Stimulated activated CD4-positive, alpha-beta T cell treated with anti-CD3 and anti-CD28 coated beads, Interleukin-12 subunit alpha, Interleukin-12 subunit beta, amount 100 ng/mL, for 24 hours (primary cell): ENCODE measurements at places on chromosomes 1 and 21.

GRCh38 chr1:77313491-77313890, 31.7 kb downstream of the AK5 start:
- DNase-seq = peak; percentile 3

GRCh38 chr1:40876891-40877290, 14.7 kb upstream of the CITED4 start:
- DNase-seq = no peak

DNA sequence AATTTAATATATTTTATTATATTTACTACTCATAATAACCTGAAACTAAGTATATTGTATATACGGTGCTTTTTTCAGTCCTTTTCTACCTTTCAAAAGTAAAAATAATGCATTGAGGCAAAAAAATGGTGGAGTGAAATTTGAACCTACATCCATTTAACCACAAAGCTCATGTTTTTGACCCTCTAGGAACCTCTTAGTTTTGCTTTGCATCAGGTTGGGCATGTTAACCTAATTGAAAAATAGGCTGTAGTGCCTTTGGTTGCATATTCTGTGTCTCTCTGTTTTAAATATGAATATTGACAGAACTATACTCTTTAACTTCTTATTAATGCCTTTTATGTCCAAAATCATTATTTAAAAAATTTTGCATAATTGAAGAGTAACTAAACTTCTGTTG, 3.8 kb downstream of the SGIP1 start:
- no peak for DNase-seq

DNA sequence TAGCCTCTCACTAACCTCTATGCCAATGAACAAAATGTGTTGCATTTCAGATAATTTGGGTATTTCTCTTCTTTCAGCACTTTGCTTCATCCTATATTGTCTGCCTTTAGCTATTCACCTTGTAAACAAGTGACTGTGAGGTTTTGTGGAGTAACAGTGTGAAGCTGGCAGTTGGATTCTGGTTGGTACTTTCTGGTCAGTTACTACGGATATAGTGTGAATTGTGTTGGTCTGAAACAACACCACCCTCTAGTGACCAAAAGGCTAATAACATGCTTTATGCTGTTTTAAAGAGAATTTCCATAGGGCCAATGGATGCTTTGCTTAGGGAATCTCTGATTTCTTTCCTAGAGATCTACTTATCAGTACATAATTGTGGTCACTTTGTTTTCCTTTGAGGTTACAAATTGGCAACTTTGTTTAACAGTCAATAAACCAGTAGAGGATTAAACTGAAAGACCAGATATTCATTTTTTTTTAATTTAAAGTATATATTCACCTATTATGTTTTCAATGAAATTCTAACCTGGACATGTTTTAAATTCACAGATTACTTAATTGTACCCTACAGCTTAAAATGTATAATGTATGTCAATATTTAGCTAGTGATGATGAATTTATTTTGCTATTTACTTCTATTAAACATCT, 2.5 kb upstream of the PTGER3 start:
- no peak for DNase-seq

DNA sequence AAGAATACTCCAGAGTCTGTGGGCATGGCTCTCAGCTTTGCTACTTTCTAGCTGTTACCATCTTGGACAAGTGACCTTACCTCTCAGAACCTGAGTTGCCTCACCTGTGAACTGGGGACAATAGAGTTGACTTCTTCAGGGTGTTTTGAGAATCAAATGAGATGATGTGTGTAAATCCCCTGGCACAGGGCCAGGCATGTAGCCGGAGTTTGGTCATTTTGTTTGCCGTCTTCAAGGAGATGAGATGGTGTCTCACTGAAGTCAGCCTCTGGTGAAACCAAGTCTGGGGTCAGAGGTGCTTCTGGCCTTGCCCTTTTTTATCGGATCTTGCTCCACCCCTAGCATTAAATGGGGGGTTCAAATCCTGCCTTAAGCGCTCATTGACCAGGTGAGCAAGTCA, 149.2 kb upstream of the TMEM51 start:
- DNase-seq = no peak

DNA sequence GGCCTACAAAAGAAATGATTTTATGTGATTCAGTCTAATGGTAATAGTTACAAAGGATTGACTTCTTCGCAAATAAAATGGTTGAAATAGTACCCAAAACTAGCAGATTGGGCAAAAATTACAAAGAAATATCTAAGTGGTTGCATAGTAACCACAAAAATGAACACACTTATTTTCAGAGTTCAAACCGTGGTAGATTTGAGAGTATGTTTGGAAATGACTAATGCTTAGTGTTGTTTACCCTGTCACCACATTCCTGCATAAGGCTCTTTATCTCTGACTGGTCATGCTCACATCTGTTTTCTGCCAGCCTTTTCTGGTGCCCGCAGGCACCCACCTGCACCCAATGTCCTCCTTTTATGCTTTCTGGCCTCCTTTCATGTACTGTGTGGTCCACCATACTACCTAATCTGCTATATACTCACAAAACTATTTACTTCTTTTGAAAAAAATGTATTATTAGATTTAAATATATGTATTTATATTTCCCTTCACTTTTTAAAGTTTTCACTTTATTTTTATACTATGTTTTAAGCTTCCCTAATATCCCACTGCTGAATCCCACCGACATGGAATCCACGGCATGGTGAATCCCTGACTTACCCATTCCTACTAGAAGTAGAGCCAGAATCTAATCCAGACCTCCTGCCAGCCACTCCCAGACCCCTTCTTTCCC, 30.3 kb downstream of the PTPRC start:
- DNase-seq = no peak

DNA sequence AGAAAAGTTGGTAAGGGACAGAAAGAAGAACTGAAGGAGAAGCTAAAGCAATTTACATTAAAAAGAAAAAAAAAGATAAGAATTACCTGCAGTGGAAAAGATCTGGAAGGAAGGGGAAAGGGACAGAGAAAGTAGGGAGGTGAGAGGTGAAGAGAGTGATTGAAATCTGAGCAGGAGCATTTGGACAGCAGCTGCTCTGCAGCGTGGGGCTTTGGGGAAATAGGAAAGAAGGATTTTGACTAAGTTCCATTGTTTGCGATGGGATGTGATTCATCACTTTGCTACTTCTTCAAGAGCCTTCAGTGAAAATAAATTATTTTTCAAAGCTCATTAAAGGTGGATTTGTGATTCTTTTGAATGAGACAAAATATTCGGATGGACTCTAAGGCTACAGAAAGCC, 26.1 kb upstream of the NMNAT2 start:
- DNase-seq = no peak

DNA sequence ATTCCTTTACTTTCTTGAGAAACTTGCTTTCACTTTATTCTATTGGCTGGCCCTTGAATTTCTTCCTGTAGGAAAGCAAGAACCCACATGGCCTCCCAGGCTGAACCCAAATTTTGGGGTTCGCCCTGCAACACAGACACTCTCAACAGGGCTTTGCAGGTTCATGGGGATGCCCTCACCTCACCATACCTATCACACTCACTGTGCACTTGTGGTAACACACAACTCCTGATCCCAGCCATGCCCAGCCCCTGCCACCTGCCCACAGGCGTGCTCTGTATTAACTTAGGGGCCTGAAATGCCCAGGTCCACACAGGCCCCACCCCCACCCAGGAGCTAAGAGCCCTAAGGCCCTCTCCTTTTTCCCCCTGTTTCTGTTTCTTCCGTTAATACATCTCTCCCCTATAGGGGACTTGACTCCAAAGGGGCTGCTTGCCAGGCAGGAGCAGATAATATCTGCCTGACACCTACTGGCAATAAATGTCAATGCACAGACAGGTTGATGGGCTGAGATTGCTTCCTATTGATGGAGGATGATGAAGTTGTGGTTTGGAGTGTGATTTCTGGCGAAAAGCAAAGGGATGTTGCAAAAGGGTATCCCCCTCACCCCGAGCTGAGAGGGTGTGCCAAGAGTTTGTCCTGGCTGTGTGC, 171.5 kb downstream of the AJAP1 start:
- DNase-seq = no peak

DNA sequence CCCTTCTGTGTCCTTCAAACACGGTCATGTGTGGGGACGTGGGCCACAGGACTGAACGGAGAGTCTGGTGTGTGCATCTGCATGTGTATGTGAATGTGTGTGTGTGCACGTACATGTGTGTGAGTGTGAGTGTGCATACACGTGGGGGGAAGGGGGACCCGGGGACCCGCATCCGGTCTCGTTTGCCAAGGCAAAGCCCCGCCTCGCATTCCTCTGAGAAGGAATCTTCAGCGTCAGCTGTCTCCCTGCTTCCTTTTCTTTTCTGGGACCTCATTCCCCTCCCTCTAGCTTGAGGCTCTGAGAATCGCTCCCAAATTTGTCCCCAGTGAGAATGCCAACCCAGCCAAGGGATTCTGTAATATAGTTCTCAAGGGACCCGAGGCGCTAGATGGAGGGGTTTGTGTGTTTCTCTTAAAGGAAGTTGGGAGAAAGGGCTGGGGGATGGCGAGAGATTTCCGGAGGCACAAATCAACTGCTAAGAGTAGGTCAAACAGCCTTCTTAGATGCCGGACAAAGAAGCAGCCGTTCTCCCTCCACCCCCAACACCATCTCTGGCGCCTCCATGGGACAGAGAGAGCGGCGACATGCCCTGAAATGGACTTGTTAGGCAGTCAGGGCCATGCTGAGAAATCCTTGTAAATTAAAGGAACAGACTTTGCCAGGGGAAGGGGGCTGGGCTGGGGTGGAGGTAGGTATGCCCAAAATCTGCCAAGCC, 6.6 kb downstream of the IFFO2 start:
- no peak for DNase-seq

GRCh38 chr1:178941261-178941689, 70.4 kb upstream of the ANGPTL1 start:
- no peak for DNase-seq

- DNase-seq = no peak
These were observed 298.2 kb upstream of the LRRC7 start for GRCh38 chr1:69269491-69269890.

- no peak for DNase-seq
These were observed 31.6 kb downstream of the DOP1B start for GRCh38 chr21:36188081-36188681.

- DNase-seq = no peak
These were observed 208.1 kb upstream of the SAMSN1 start for GRCh38 chr21:14754259-14754604.

DNA sequence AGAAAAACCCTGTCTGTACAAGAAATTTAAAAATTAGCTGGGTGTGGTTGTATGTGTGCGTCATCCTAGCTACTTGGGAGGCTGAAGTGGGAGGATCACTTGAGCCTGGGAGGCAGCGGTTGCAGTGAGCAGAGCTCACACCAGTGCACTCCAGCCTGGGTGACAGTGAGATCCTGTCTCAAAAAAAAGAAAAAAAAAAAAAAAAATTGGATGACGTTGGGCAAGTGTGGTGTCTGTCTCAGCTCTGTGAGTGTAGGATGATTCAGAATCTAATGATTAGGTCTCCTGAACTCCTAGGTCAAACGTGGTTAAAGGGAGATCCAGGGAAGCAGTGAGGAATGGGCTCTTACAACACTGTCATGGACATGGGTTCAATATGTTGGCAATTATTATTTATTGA, 435.9 kb downstream of the KIF26B start:
- no peak for DNase-seq

GRCh38 chr1:229131243-229132105, 139.4 kb upstream of the RAB4A start:
- DNase-seq = no peak

DNA sequence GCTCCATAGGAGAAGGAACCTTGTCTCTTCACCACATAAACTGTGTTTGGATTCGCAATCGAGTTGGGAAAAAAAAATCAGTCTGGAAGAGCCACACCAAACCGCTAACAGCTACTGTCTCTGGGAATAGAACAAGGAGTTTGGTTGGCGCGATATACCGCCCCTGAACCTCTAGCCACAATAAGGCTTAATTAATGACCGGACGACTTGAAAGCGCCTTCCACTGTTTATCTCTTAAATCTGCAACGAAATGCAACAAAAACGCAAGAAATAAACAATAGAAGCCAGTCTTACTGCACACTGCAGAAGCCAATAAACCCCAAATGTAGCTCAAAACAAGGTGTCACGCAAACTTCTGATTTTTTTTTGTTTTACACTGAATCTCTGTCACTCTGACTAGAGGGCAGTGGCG, 10.9 kb downstream of the BTBD19 start:
- no peak for DNase-seq

- peak; percentile 43 for DNase-seq
These were observed 6.7 kb downstream of the UROD start for GRCh38 chr1:45018599-45019230.

DNA sequence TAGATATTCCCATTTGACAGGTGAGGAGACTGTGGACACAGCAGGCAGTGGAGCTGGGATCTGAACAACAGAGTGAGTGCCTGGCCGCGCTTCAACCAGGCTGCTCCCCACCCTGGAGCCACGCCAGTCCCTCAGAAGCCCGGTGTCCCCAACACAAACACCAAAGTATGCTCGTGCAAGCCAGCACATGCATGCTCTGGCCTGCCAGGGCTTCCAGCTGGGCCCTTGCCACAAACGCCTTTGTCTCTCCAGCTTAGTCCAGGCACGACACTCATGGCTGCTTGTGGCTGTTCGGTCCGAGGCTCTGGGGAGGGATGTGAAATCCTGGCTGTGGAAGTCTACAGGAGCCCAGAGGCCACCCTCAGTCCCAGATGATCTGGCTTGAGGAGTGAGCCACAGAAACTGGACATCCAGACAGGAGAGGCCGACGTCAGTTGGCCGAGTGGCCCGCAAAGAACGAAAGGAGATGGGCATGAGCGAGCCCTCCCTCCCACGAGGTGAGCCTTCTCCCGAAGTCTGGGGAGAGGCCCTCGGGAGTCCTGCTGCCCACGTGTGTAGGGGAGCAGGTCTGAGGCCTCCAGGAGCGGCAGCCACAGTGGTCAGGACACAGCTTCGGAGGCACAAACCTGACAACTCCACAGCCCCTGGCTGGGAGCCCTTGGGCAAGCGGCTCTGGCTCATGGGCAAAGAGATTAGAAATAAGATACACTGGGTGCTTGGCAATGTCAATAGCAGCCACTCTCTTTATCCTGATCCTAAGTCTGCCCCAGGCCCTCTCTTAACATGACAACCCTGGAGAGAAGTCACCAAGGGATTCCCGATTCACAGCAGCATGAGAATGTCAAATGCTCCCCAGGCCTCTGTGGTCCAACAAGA, 117.1 kb upstream of the IFFO2 start:
- no peak for DNase-seq

DNA sequence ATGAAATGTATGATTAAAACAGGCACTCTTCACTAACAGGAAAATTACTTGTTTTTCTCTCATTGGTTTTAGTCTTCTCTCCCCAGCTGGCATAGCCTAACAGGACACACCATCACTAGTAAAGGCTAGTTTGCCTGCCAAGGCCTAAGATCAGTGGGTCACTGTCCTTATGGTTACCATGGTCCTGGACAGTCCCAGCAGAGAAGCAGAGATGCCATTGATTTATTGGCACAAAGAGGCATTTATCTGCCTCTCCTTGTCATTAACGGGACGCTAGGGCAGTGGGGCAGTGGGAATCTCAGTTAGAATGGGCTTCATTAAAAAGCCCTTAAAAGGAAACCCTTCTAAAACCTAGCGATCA, 13.9 kb downstream of the CD247 start:
- DNase-seq = no peak

- no peak for DNase-seq
These were observed 681.5 kb downstream of the LRRIQ3 start for GRCh38 chr1:73516451-73516850.

DNA sequence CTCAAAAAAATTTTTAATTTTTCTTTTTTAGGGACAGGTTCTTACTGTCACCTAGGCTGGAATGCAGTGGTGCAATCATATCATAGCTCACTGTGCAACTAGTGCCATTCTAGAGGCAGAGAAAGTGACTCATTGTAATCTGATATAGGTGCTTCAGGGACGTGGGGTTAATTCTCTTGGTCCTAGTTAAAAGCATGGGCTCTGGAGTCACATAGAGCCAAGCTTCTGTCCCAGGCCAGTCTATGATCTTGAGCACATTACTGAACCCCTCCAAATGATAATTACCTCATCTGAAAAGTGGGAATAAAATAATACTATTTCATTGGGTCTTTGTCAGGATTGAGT, 1.1 kb upstream of the ADIPOR1 start:
- DNase-seq = no peak
